CD14-positive monocyte (primary cell): ENCODE measurements at places on chromosomes 11 and 22. TPM values are rescaled to one million over a fixed set of nuclear protein-coding genes. Genes with fewer than 3 reads are reported as not detected.

- DNase-seq = no peak
Measured at GRCh38 chr11:30861064-30861463, 274.9 kb upstream of the MPPED2 start.

- no peak for DNase-seq
Measured at GRCh38 chr22:32800158-32800882, 1.2 kb upstream of the TIMP3 start.

DNA sequence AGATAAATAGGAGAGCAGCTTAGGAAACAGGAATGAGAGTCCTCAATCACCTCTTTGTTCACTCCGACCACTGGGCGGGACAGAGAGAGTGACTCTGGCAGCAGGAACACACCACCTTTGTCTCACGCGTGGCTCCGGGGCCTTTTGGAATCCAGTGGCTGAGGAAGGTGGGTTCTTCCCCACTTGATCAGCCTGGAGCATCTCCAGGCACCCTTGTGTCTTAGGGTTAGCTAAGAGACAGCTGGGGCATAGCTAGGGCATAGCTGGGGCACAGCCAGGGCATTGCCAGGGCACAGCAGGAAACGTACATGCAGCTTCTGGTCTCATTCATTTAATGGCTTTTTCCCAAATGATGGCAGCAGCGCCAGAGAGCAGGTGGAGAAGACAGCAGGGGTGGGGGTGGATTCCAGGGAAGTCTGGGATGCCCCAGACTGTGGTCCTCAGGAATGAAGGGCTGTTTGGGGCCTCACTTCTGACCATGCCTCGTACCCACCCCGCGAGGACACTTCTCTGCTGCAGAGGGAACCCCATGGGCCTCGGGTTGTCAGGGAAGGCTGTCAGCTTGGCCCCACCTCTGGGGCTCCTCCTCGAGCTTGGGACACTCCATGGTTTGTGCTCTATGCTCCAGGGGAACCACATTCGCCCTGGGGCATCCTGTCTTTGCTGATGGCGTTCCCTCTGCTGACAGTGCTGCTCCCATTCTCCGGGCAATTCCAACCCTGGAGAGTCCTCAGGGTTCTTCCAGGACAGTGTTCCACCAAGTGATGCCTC, 30.4 kb upstream of the SHANK2 start:
- no peak for DNase-seq

DNA sequence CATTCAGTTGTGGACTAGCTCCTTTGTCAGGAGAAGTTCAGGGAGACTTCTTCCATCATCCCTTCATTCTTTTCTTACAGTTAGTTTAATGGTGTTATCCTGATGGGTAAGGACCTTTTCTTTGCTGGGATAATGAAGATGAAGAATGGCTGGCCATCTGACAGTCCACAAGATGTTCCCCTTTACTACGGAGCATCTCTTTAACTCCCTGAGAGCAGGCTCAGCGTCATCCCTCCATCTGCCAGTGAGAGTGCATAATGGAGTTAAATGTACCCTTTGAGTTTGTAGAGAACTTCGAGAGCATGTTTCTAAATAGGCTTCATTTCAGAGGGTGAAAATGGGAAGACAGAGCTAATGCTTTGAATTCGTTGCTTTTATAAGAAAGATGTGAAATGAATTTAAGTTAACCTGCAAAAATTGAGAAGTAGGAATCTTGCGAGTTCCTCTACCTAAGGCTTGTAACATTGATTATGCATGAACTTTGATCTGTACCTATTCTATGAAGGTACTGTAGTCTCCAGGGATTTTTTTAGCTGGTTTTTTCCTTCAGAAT, 1.7 kb downstream of the EP300 start:
- peak; percentile 25 for DNase-seq

Gene MUC6
- not detected in 2 replicates for polyA plus RNA-seq
